ENCODE measurements at places on chromosomes 13 and 19. TPM values are rescaled to one million over a fixed set of nuclear protein-coding genes. Genes with fewer than 3 reads are reported as not detected.

C19orf33 gene
- total RNA-seq: not detected

CEACAM3 gene
- total RNA-seq: not detected

CYSLTR2 gene
- not detected for total RNA-seq

NLRP12 gene
- not detected for total RNA-seq

PNMA8B gene
- 1.1 TPM for total RNA-seq

ZNF570 gene
- total RNA-seq: 9.1 TPM

TEX26 gene
- not detected for total RNA-seq

HS6ST3 gene
- not detected for total RNA-seq

ZNF8 gene
- total RNA-seq: 11.3 TPM

ZNF579 gene
- 8.9 TPM for total RNA-seq

C19orf67 gene
- not detected for total RNA-seq

SBSN gene
- total RNA-seq: 0.65 TPM

ZNF230 gene
- 3.7 TPM for total RNA-seq

PRR19 gene
- 0.32 TPM for total RNA-seq

IL12RB1 gene
- 1.6 TPM for total RNA-seq

CGB5 gene
- total RNA-seq: 0.16 TPM

EMC10 gene
- total RNA-seq: 52.0 TPM

CCDC61 gene
- 4.2 TPM for total RNA-seq

TTC9B gene
- total RNA-seq: not detected

C1QTNF9B gene
- not detected for total RNA-seq

JSRP1 gene
- total RNA-seq: not detected

ZBTB32 gene
- not detected for total RNA-seq

OR10H1 gene
- not detected for total RNA-seq

ZNF432 gene
- total RNA-seq: 11.1 TPM

RNF17 gene
- total RNA-seq: not detected

PEAK3 gene
- total RNA-seq: under 0.01 TPM

CA11 gene
- 1.5 TPM for total RNA-seq

KCNJ14 gene
- 0.81 TPM for total RNA-seq

CYP2A6 gene
- total RNA-seq: not detected

ZNF878 gene
- 0.32 TPM for total RNA-seq

ZNF442 gene
- total RNA-seq: 2.4 TPM

UBE2L5 gene
- 0.85 TPM for total RNA-seq

PLA2G4C gene
- total RNA-seq: 7.7 TPM

KLK14 gene
- not detected for total RNA-seq

CYP4F8 gene
- total RNA-seq: not detected

EBI3 gene
- total RNA-seq: not detected

ZNF536 gene
- total RNA-seq: 1.1 TPM

PPP5C gene
- 65.5 TPM for total RNA-seq

EPSTI1 gene
- 17.1 TPM for total RNA-seq

CXCL17 gene
- total RNA-seq: not detected

CYP2F1 gene
- not detected for total RNA-seq

PLPP2 gene
- total RNA-seq: 14.8 TPM

NLRP9 gene
- total RNA-seq: not detected

DACH1 gene
- total RNA-seq: not detected

CYP2S1 gene
- total RNA-seq: not detected

ZNF441 gene
- total RNA-seq: 10.8 TPM

COX7A1 gene
- total RNA-seq: 13.3 TPM

All from hair follicle dermal papilla cell (primary cell).